Heart left ventricle (tissue), 16 donors: ENCODE measurements at places on chromosomes 7 and 10. TPM values are rescaled to one million over a fixed set of nuclear protein-coding genes. Genes with fewer than 3 reads are reported as not detected.

DNA sequence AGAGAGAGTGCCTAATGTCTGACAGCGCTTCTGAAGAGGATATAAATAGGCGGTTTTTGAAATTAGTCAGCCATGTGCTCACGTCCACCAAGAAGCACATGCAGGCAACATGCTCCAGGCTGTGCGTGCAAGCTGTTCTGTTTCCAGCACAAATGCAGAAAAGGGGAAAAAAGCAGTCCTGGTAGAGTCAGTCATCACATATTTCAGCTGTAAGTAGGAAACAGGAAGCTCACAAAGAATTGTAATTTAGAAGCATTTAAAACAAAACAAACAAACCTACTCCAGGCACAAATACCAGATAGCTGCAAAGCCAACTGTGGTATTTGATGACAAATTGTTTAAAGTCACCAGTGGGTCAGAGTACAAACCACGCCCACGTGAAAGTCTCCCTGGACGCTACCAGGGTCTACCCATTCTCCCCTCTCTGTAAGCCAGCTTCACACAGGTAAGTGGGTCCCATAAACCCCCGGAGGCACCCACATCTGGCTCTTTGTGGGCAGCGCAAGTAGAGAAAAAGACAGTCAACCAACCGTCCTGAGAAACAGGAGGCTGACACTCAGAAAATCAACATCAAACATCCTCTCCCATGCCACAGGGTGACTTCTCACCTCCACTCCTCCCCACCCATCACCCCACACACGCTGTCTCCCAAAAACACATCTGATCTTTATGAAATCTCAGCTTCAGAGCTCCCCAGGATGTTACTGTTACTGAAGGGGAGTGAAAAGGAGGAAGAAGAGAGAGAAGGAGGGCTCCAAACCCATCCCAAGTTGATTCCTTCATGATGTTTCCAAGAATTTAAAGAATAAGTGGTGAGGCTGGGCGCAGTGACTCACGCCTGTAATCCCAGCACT, 186.4 kb downstream of the FAM107B start:
- no peak for DNase-seq

DNA sequence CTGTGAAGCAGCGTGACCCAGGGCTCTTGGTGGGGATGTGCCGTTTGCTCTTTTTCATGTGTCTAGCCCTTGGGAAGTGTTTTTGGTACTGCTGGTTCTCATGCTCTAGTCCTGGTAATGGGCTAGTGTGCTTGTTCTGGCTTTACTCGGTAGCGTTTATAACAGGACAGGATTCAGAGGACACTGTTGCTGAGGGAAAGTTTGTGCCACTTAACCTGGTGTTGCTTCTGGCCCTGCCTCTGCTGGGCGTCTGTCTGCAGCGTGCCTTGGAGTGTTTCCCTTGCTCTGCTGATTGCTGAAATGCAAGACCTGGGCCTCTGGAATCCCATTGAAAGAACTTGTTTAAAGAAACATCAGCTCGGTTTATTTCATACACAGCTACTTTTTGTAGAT, 35.0 kb downstream of the INPP5A start:
- no peak for DNase-seq

- no peak for DNase-seq
These were observed 27.7 kb downstream of the FZD1 start for GRCh38 chr7:91291902-91292301.

DNA sequence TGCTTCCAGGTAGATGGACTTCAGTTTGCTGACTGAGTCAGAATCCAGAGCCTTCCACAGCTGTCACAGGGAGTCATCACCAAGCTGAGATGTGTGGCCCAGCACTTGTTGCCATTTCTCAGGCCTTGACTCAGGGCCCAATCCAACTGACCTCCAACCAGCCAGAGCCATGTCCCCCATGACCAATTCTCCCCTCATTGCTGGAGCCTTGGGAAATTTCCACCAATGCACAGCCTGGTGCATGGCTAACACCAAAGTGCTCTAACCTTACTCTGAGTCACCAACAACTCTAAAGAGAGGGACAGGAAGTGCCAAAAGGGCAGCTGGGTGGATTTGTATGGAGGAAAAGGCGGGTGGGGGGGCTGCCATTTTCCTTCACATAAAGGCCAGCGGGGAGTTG, 13.4 kb upstream of the GLI3 start:
- no peak for DNase-seq

- DNase-seq, result no peak
These were observed 12.5 kb downstream of the CALML5 start for GRCh38 chr10:5486853-5487235.

DNA sequence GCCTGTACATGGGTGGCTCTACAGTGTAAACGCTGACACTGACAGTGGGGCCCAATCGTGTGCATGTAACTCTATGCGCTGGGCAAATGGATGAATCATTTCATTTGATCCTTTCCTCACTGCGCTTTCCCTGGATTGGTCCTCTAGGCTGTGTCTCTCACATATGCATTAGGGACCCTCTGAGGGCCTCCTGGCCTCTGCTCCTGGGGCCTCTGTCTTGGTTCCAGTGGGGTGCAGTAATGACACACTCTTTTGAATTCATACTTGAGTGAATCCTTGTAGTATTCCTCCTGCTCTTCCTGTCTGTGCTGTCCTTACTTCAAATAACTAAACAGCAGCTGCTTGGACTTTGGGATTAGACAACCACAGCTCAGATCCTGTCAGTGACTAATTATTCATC, 176.5 kb upstream of the ADO start:
- DNase-seq, result no peak

DNA sequence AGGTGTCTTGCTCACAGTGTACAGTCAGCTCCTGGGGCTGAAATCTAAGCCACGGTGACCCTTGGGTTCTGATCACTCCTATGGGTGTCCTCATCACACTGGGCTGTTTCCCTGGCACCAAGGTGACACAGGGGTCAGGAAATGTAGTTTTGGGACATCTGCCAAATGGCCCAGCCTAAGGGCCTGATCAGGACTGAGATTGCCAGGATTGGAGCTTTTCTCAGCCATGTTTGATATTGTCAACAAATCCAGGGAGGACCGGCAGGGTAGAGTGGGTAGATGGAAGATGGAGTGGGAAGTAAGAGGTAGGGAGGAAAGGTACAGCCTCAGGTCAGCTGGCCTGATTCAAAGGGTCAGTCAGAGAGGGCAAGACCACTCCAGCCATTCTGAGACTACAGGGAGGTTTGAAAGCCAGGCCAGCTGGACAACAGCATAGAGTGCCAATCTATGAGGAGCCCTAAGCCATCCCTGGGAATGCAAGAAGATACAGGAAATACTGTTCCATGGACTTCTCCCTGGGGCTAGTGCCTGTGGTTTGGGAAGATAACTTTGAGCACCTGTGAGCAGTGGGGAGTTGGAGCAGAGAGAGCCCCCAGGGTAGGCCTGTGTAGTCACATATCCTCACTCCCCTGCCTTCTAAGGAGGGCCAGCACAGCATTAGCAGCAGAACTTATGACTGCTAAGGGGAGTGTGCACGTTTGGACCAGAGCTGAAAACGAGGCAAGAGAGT, 377.3 kb upstream of the ZMIZ1 start:
- no peak for DNase-seq

The UPK3BL2 gene
- 1.2 TPM for polyA plus RNA-seq

The C10orf67 gene
- 0.27 TPM for polyA plus RNA-seq
